Epithelial cell of prostate (primary cell): ENCODE measurements at places on chromosomes 2 and 18.

DNA sequence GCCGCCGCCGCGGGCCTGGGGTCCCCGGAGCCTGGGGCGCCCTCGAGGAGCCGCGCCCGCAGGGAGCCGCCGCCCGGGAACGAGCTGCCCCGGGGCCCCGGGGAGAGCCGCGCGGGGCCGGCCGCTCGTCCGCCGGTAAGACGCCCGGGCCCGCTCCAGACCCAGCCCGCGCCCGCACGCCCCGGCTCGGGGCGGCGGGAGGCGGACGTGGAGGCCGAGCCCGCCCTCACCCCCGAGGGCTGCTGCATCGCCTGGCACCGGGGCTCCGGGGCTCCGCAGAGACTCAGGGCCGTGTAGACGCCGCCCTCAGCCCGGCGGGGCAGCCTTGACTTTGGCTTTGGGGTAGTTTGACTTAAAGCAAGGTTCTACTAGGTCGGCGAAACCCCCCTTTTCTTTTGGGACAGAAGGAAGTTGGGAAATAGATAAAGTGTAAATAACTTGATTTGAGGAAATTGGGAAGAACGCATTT, 335 bp downstream of the ERFE start:
- no peak for DNase-seq

- DNase-seq: no peak
Observed at GRCh38 chr18:54647176-54647575, 56.1 kb downstream of the DYNAP start.

GRCh38 chr2:27860111-27860510, 30.1 kb downstream of the RBKS start:
- DNase-seq: no peak

DNA sequence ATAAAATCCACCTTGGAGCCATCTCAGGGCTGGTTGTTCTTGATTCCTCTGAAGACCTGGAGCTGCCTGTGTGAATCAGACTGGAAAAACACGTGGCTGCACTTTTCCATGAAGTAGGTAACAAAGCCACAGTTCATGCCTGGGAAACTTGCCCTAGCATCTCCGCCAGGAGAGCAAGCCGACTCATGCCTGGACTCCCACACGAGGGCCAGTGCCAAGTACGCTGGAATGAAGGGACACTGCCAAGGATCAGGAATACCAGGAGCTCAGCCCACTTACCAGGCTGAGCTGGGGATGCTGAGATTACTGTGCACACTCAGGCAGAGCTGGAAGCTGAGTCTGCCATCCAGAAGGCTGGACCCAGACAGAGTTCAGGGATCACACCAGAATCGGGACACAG, 10.9 kb upstream of the FHL2 start:
- peak; percentile 56 for DNase-seq

DNA sequence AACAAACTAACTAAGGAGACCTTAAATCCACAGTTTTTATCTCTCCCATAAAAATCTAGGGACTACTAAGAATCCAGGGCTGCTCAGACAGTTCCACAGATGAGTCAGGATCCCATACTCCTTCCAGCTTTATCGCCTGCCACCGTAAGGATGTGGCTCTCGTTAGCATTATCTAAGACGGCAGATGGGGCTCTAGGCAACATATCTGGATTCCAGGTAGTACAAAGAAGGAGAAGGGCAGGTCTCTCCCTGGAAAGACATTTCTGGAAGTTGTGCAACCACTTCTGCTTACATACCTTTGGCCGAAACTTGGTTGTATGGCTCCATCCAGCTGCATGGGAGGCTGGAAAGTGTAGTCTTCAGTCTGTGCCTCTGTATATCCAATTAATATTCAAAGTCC, 149.4 kb downstream of the SP3 start:
- DNase-seq: no peak

DNA sequence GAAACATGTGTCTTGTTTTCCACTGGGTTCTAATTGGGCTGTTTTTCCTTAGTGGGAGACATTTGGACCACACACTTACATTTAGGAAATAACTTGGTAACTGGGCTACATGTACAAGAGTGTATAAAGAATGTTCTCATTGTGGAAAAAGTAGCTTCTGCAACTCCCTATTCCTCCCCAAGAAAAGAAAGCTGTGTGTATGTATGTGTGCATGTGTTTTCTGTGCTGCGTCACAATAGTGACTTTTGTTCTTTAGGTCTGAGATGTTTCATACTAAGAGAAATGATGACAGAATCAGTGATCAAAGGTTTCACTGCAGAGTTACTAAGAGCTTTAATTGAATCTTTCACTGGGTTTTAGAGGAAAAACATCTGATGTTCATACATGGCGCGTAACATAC, 82.7 kb downstream of the TANC1 start:
- no peak for DNase-seq

DNA sequence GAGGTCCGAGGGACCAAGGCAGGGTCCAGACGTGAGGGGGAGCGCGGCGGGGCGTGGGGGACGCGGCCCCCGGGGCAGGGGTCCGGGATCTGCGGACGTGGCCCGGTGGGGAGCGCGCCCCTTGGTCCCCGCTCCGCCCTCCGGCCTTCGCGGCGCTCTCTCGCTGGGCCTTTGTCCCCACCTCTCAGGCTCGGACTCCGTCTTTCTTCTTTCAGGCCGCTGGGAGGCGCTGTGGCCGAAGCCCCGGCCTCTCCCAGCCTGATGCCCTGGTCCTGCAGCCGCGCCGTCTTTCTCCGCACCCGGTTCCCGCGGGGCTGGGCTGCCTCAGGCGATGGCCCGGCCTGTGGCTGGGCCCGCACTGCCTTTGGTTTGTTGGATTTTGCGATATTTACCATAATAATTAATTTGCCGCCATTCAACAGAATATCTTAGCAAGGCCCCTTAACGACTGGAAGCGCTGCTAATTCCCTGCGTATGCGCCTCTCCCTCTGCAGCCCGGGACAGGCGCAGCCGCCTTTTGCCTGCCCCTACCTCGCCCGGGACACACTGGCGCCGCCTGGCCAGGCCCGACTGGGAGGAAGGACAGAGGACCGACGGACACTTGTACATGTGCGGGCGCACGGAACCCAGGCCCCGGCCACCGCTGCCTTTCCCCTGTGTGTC, 10.8 kb downstream of the SIX3 start:
- DNase-seq: no peak

- DNase-seq: no peak
Observed at GRCh38 chr18:50133526-50133925, 61.4 kb downstream of the MYO5B start.

DNA sequence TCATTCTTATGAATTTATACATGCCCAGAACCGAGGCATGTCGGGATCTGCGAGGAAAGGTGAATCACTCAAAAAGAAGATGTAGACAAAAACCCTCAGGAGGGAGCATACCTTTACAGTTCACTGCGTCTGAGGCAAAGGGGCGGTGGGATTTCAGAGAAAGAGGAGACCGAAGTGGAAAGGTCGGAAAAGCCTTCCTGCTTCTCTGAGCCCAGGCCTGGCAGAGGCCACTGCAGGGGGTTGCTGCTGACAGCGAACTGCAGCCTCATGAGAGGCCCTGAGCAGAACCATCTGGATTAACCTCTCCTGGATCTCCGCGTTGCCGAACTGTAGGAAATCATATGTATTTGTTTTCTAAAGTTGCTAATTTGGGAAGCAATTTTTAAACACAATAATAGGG, 713.1 kb upstream of the SOX11 start:
- no peak for DNase-seq

DNA sequence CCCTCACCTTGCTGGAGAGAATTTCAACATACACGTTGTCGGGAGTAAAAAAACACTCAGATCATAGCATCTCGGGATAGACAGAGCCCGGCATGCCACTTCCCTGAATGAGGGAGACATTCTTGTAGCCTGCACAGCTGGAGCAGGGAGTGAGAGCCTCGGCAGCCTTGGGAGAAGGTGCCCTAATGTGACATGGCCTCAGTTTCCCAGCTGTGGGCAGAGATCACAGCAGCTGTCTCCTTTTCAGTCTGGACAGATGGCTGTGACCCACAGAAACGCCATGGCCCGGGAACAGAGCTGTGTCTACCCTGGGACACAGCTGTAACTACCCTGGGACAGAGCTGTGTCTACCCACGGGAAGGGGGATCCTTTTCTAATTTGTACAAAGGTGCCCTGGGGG, 55.9 kb downstream of the HS1BP3 start:
- DNase-seq: no peak

GRCh38 chr2:100042562-100042961, 99.8 kb downstream of the AFF3 start:
- DNase-seq: no peak

DNA sequence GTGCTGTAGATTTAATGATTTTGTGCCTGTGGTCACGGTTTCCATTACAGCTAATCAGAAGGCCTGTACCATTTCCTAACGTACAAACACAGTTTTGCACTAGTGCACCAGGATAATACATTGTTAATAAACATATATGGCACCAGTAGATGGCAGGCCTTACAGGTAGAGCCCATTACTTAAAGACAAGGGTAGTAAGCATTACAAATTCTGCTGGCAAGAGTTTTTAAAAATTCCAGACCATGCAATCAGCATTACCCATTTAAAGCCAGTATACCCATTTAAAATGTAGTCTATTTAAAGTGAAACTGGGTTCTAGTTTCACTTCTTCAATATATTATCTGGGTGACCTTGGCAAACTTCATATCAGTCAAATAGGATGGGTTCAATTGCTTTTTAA, 224.2 kb downstream of the NUP35 start:
- DNase-seq: no peak
